ENCODE measurements at places on chromosomes 5 and 9.

DNA sequence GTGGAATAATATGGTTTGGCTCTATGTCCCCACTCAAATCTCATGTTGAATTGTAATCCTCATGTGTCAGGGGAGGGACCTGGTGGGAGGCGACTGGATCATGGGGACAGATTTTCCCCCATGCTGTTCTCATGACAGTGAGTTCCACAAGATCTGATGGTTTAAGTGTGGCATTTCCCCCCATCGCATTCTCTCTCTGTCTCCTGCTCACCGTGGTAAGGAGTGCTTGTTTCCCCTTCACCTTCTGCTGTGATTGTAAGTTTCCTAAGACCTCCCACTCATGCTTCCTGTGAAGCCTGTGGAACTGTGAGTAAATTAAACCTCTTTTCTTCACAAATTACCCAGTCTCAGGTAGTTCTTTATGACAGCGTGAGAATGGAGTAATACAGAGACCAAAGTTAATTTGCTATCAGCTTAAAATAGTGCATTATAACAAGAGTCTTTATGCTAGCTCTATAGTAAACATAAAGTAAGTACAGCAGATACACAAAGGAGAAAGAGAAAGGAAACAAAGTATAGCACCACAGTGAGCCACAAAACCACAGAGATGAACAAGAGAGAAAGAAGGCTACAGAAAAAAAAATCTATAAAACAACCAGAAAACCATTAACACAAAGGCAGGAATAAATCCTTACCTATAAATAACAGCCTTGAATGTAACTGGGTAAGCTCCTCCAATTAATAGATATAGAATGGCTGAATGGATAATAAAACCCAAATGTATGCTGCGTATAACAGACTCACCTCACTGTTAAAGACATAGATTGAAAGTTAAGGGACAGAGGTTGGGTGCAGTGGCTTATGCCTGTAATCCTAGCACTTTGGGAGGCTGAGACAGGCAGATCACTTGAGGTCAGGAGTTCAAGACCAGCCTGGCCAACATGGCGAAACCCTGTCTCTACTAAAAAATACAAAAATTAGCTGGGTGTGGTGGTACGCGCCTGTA, 39.7 kb downstream of the RAPGEF6 start:
- no peak for DNase-seq

- DNase-seq, result no peak
Measured at GRCh38 chr5:139157556-139157955, 40.6 kb downstream of the SIL1 start.

DNA sequence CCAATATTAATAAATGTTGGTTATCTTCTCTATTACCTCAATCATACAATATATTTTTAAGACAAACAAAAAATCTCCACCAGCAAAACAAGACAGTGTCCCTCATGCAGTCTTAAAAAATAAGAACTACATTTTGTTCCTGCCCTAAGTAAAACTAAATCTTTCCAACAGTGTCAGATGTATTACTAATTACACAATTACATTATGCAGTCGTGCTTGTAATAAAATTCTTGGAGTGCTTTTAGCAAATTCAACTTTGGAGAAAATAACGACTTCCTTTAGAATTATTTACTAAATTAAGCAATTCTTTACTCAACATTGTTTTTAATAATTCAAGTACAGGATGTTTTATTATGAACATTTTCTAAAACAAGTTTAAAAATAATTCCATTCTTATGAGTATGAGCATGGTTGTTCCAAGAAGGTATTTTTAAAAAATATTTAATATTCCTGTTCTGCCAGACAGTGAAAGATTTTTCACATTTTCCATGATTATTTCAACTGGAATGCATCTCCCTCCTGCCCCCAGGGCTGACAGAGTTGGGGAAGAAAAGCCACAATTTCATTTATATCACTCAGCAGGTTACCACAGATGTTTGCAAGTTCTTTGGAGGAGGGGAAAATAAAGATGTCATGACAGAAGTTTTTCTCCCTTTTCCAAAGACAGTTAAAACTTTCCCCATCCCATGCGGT, 137.9 kb downstream of the FAM114A2 start:
- DNase-seq, result no peak

DNA sequence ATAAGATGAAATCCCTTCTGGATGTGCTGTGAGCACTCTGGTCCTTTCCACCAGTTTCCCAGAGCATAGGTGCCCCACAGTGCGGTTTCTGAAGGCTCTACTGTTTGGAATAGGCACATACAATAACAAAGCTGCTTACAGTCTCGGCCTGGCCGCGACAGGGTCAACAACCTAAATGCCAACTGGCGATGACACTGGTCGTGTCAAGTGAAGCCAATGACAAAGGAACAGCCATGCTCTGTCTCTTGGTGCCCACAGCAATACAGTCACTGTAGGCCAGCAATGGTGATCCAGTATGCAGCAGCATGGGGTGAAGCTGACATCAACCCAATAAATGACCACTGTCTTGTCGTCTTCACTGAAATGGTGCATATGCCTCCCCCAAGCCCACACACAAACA, 47.8 kb upstream of the EQTN start:
- no peak for DNase-seq

GRCh38 chr5:18660511-18660910, 1026.3 kb downstream of the TAF11L14 start:
- no peak for DNase-seq
